Small intestine (tissue), 16 donors: ENCODE measurements at places on chromosomes 3 and 15. TPM values are rescaled to one million over a fixed set of nuclear protein-coding genes. Genes with fewer than 3 reads are reported as not detected.

DNA sequence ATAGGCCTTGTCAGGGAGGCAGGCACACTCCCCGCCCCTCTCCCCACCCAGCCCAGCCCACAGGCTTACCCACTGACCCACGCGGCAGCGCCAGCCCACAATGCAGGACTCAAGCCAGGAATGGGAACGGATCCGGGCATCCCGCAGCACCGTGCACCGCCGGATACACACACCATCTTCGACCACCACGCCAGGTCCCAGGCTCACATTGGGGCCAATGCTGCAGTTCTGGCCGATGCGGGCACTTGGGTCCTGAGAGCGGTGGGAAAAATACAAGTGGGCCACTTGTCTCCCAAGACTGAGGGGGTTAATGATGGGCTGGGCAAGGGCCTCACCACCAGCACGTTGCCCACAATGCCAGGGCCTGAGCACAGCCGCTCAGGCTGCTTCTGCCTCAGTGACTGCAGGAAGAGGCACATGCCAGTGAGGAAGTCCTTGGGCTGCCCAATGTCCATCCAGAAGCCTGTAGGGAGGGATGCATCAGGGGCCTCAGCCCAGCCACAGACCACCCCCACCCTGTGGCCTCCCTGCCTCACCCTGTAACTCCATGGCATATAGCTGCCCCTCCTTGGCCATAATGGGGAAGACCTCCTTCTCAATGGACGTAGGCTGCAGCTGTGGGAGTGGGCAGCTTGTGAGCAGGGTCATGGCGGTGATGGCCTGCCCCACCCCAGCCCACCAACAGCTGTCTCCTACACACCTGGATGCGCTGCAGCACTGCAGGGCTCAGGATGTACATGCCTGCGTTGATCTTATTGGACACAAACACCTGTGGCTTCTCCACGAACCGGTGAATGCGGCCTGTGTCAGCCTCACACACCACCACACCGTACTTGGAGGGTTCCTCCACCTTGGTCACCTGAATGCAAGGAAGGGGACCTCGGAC, 1.6 kb downstream of the GMPPB start:
- H3K4me3 ChIP-seq: no peak overlapping the region
- no peak for DNase-seq
- no peak overlapping the region for H3K27ac ChIP-seq
- H3K4me1 ChIP-seq: no peaks in the 10 kb centered on the region

DNA sequence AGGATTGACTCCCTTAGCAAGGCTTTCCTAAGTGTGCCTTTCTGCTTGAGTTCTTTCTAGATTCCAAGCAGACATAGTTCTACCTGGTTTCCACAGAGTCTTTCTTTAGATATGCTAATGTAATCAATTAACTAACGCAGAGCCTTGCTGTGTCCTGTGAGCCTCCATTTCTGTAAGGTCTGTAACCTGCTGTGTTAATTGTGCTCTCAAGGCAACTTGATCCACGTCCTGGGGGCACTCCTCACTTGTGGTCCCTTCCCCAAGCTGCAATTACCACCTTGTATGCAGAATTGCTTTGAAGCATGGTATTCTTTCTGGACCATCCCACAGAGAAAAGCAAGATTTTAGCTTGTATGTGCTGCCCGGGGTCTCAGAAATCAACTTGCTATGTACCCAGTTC, 29.5 kb upstream of the THSD4 start:
- H3K4me1 ChIP-seq: no peaks in the 10 kb centered on the region
- H3K36me3 ChIP-seq: no peaks in the 10 kb centered on the region
- no peak for DNase-seq
- no peak overlapping the region for H3K27ac ChIP-seq
- H3K4me3 ChIP-seq: no peak overlapping the region

- DNase-seq: no peak
- no peaks in the 10 kb centered on the region for H3K4me1 ChIP-seq
- no peaks in the 10 kb centered on the region for H3K27me3 ChIP-seq
- H3K36me3 ChIP-seq: no peaks in the 10 kb centered on the region
Observed at GRCh38 chr3:90128391-90128790, 1021.0 kb downstream of the EPHA3 start.

ANKRD63 gene
- not detected for polyA plus RNA-seq

C3orf22 gene
- 0.78 TPM for polyA plus RNA-seq

C15orf62 gene
- polyA plus RNA-seq: not detected

CHST13 gene
- polyA plus RNA-seq: 0.89 TPM

GNB4 gene
- polyA plus RNA-seq: 2.2 TPM
